HT-29 (cell line): ENCODE measurements at places on chromosomes 12 and 14.

- peak; percentile 77 for DNase-seq
Measured at GRCh38 chr12:50110127-50110761, 1.8 kb upstream of the COX14 start.

DNA sequence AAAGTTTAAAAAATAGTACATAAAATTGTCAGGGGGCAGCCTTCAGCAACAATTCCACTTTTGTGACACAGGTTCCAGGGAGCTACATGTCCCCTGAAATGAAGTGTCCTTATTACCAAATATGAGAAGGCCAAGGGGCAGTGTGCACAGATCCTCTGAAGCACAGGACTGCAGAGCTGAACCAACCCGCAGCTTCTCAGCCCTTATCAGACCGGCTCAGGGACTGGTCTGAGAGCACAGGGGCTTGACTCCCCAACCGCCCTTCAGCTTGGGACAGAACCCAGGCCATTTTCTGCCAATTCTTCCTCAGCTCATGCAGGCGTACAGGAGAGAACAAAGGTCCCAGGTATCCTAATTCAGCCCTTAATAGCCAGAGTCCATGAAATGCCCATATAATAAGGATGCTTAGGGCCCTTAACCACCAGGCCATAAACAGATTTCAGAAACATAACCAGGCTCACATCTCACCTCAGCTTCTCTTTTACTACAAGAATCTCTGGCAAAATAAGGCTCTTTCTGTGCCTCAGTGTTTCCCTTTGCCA, 221.3 kb downstream of the ANO2 start:
- DNase-seq, result no peak

DNA sequence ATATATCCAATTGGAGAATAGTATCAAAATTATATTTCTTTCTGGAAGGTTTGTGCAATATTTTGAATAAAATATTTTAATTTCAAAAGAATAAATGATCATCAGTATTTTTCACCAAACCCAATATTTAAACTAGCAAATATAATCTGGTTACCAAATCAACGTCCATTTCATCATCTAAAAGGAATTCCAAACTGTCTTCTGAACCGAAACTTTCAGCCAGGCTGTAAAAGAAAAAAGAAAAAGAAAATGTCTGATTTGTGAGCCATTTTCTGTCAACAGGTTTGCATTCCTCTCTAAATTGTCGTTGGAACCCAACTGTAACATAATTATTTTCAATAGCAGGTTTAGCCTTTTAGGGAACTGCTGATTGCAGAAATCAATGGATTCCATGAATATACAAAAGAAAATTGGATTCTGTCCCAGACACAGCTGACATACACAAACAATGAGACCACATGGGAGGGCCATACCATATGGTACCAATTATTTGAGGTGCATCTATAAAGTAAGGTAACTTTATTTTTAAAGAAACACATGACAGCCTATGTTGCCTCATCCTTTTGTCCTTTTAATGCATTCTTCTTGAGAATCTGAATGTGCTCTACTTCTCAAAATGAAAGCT, 22.7 kb downstream of the SNRPF start:
- DNase-seq, result no peak

DNA sequence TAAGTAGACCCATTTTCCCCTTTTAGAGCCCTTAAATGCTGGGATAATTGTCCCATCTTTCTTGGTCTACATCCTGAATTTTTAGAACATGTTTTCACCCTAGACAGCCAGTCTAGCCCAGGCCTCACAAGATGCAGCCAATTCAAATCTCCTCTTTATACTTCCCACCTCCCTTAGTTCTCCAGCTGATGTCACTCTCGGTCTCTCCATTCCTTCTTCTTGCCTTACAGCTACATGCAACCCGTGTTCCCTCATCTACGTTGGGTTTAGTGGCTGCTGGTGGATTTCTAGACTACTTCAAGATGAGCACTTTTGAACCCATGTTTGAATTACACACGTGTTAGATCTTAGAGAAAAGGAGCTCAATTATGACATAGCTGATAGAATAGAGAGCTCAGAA, 132.0 kb downstream of the PPM1H start:
- DNase-seq, result peak; percentile 50

GRCh38 chr12:123998344-123998990, 25.5 kb downstream of the ZNF664 start:
- no peak for DNase-seq

DNA sequence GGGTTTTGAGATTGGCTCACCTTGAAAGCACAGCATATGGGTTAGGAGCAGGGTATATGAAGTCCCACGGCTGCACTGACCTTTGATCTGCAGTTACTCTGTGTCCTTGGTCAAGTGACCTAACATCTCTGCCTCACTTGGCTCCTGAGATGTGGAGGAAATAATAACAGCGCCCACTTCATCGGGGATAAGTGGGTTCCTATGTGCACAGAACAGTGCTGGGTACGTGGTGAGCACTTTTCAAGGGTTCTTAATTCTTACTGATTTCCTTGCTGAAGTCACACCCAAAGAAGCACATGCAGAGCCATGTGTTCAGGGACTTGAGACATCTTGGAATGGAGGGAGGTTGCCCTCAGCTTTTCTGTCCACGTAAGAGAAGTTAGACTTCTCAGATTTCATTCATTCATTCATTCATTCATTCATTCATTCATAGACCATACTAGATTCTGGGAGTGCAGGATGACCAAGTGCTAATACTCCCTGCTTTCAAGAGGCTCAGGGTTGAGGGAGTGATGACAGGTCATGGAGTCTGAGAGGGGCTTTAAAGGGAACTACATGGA, 39.4 kb downstream of the ADGRD1 start:
- no peak for DNase-seq

GRCh38 chr12:3544296-3544965, 53.4 kb downstream of the PRMT8 start:
- DNase-seq, result peak; percentile 62

- peak; percentile 73 for DNase-seq
Measured at GRCh38 chr14:64891839-64892375, 12.2 kb upstream of the SPTB start.

DNA sequence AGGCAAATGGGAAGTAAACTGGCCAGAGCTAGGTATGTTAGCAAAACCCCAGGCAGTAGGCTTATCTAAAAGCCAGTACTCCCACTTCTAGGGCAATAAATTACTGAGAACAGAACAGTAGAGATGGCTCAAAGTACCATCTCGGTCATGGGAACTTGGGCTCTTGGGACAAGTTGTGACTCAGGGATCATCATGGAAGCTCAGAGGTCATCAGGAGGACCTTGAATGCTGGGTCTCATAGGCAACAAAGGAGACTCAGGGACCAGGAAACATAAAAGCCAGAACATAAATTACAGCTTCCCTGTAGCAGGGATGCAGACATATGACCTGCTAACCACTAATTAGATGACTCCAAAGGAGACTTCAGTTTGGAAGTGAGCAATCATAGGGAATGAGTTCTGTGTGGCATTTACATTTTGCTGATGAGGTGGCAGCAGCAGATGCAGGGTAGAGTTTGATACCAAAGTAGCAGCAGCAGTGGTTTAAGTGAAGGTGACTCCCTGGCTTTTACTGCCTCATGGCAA, 97.6 kb upstream of the SCAF11 start:
- DNase-seq, result no peak

- peak; percentile 98 for DNase-seq
Measured at GRCh38 chr12:52280796-52281560, 6.5 kb downstream of the KRT86 start.

GRCh38 chr12:11794751-11795150, 145.3 kb downstream of the ETV6 start:
- no peak for DNase-seq

DNA sequence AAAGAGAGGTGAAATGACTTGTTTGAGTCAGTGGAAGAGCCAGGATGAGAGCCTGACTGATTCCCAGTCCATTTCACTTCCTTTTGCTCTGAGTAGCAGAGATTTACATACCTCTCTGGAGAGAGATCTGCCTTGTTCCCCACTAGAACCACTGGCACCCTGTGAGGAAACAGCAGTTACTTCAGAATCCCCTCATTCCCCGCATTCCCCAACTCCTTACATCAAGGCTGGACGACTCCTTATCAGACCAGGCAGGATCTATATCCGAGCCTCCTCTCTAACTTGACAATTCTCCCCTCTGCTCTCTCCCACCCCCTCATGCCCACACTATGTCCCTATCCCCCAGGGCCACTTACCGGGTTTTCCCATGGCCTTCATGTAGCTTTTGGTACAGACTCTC, 3.7 kb downstream of the RHEBL1 start:
- DNase-seq, result no peak

DNA sequence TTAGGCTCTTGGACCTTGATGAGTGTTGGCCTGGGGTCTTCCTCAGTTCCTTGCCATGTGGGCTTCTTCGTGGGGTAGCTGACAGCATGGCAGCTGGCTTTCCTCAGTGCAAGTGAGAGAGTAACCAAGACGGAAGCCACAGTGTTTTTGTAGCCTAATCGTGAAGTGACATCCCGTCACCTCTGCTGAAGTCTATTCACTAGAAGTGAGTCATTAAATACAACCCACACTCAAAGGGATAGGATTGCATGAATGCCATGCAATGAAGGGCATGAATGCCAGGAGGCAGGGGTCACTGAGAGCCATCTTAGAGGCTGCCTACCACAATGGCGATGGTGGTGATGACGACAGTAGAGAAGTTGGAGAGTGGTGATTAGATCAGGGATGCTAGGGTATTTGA, 13.5 kb upstream of the ASIC1 start:
- DNase-seq, result no peak

GRCh38 chr12:120584343-120585149, 3.3 kb upstream of the POP5 start:
- DNase-seq, result peak; percentile 66

- DNase-seq, result no peak
Measured at GRCh38 chr12:121371404-121371803, 19.2 kb upstream of the ANAPC5 start.

GRCh38 chr12:153080-153746, 60.7 kb downstream of the SLC6A12 start:
- DNase-seq, result peak; percentile 72

DNA sequence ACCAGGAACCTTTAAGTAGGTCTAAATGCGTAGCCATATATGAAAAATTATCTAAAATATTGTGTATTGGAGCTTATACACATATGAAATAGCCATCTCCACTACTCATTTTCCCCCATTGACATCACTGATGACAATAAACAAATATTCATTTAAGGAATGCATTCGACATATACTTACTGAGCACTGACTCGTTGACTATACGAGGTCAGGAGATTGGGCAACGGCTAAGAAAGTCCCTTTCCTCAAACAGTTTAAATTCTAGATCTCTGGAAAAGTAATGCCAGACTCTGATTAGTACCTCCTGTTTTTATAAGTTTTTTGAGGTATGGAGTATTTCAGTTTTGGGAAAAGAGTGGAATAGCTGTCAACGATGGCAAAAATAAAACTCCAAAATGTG, 139.4 kb upstream of the DIO2 start:
- DNase-seq, result no peak

DNA sequence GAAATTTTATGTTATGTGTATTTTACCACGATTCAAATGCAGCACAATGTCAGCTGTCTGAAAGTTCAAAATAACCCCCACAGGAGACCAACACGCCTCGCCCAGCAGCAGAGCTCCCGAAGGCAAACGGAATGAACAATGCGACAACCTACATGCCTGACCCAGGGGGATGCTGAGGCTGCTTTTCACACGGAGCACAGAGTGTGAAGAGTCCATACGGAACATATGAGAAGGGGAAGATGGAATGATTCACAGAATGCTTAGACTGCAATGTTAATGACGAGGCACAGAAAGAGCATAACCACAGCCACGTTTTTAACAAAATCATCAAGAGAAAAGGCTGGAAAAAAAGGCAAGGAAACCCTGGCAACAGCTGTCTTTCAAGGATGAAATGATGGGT, 22.6 kb downstream of the ZFYVE21 start:
- DNase-seq, result no peak

DNA sequence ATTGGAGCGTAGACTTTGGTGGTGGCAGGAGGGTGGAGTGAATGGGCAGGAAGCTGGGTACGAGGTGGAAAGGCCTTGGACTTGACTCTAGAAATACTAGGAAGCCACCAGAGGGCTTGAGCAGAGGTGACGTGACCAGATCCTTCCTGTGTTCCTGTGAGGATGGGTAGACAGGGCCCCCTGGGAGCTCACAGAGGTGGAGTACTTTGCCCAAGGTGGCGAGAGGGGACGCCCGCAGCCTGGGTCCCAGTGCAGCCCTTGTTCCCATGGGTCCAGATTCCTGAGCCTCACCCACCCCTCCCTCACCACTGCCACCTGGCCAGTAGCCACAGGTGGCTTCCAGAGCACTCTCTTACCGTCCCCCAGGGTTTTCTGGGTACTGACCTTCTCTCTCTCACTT, 89.8 kb downstream of the KIF26A start:
- no peak for DNase-seq

DNA sequence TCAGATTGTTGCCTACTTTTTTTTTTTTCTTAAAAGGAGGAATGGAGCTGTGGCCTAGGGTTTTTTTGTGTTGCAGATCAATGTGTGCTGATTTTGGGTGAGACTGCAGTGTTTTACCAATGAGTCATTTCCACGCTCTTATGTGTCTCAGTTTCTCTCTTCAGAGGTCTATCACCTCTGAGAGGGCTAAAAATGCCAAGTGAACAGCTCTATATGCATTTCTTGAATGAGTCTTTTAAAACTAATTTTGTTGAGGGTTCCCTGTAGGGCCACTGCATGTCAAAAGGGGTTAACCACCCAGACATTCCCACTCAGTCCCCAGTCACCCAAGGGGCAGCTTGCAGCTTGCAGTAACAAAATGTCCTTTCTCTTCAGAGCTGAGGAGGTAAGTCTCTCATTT, 24.3 kb upstream of the GLIPR1L2 start:
- DNase-seq, result no peak

- DNase-seq, result no peak
Measured at GRCh38 chr14:90575781-90576180, 179.0 kb downstream of the CALM1 start.

DNA sequence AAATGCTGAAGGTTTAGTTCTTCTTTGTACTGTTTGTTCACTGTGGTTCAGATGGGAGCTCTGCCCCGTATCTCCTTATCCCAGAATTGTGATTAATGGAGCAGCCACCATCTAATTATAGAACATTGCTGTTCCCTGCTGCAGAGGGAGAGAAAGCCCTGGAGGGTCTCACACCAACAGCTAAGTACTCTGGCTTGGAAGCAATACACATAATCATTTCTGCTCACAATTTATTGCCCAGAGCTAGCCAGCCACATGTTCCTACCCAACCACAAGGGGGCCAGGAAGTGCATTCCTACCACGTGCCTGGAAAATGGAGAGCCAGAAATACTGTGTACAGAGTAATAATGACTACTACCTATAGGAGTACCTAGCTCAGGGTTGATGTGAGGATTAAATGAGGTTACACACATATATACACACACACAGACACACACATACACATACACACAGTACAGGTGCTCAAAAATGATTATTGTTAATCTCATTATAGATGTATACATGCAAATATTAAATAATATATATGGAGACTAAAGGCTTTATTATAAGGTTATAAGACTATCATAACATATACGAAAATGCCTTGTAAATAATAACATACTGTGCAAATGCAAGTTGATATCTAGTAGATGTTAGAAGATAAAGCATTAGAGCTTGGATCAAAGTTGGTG, 22.3 kb downstream of the MSRB3 start:
- peak; percentile 68 for DNase-seq
